ENCODE measurements at places on chromosomes 5 and 9. TPM values are rescaled to one million over a fixed set of nuclear protein-coding genes. Genes with fewer than 3 reads are reported as not detected.

The ADGRD2 gene
- 0.45 TPM for total RNA-seq

The RAI14 gene
- total RNA-seq = 95.8 TPM

- peak; percentile 72 for DNase-seq
Measured at GRCh38 chr9:76419782-76420380, 25.7 kb upstream of the RFK start.

DNA sequence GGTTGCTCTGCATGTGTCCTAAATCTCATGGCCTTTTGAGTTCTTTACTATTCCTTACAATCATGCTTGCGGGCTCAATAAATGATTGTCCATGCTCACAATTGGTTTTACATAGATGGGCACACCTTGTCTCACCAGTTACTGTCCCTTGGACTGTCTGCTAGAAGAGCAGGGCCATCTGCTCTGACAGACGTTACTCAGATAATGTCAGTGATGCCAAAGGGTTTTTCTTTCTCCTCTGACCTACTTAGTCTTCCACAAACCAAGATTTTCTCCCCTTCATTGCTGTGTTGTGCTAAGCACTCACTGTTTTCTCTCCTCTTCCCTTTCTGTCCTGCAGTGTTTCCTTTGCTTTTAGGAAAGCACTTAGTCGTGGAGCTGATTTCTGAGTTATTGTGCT, 562.3 kb downstream of the KIF4B start:
- no peak for DNase-seq

DNA sequence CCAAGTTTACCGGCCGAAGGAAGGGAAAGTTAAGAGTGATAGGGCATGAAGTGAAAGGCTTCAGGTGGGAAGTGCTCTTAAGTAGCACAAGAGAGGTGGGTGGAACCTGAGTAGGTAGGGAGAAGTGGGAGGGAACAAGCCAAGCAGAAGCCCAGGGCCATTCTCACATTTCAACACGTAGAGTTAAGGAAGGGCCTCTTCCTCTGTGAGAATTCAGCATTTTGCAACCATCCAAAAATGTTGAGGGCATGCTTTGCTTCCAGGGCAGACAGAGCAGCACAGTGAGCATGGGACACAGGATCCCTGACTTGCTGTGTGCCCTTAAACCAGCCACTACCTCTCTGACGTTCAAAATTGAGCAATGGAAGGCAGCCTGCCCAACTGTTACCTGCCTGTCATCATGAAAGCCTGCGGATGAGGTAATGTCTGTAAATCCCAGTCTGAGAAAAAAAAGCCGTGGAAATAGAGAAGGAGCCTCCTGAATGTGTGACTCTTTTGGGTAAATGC, 3.3 kb downstream of the CYFIP2 start:
- DNase-seq = peak; percentile 73

The THG1L gene
- 11.8 TPM for total RNA-seq

GRCh38 chr5:120806202-120806601, 342.1 kb downstream of the PRR16 start:
- no peak for DNase-seq

DNA sequence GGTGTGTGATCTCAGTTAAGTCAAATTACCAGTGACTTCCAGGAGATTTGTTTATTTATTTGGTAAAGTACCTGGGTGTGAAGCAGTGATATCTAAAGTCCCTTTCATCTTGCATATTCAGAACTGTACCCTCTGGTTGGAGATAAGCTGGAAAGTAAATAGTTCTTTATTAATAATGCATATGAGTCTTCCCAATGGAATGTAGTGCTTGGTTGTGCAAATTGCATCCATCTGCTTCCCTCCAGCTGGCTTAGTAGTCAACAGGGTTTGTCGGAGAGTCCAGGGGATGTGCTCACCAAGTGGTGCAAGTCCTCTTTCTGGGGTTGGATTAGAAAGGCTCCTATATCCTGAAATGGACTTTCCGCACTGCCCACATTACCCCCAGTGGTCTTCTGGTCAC, 42.0 kb downstream of the TRPM3 start:
- DNase-seq = no peak

DNA sequence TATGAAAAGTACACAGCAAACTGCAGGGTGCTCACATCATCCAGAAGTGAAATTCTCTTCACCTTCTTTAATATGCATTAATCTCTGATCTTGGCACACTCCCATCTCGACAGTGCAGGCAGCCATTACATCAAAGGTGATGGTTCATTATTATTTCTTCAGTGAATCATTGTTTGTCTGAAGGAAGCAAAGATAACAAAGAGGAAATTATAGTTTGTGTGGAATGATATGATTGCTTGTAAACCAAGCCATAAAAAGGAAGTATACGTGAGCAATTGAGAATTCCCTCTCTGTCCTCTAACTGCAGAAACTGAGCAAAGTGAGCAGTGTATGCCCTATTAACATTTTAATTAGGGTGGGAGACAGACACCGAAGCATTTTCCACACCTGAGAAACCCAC, 171.6 kb upstream of the PPP1R2B start:
- DNase-seq = no peak

The RECK gene
- 8.1 TPM for total RNA-seq

The PAEP gene
- total RNA-seq = not detected

GRCh38 chr5:95181644-95182043, 103.2 kb downstream of the MCTP1 start:
- DNase-seq = no peak

The DPYSL3 gene
- 455 TPM for total RNA-seq

GRCh38 chr5:65108786-65109743, 340.3 kb downstream of the CWC27 start:
- DNase-seq = no peak

DNA sequence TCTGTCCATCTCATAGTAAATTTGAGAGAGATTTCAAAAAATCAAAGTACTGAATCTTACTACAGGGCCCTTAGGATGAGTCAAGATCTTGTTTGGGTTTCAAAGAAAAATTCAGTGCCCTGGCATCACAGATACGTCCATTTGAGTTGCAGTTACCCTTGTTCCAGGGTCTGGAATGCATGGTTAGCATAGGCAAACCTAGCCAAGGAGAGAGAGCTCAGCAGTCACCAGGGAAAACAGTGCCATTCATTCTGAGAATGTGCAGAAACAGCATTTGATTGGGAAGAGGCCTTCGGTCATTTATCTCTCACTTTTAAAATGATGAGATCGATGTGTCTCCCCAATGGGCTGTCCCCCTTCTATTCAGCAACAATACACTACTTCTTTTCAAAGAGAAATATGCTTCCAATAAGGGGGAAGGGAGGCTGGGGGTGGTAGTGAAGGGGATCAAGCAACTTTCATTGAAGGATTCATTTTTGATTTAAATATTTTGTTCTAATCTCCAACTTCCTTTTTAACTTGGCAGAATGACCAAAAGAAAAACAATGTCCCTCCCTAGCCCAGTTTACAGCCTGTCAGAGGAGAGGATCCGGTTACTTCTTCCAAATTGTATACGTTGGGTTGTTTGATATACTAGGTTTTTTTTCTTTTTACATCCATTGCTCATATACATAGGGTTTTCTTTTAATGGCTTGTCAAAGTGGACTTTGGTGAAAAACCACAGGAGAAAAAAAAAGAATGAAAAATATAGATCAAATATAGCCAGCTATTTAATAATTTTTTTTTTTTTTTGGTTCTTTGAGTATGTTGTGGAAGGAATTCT, 491.1 kb downstream of the CCDC171 start:
- DNase-seq = no peak

DNA sequence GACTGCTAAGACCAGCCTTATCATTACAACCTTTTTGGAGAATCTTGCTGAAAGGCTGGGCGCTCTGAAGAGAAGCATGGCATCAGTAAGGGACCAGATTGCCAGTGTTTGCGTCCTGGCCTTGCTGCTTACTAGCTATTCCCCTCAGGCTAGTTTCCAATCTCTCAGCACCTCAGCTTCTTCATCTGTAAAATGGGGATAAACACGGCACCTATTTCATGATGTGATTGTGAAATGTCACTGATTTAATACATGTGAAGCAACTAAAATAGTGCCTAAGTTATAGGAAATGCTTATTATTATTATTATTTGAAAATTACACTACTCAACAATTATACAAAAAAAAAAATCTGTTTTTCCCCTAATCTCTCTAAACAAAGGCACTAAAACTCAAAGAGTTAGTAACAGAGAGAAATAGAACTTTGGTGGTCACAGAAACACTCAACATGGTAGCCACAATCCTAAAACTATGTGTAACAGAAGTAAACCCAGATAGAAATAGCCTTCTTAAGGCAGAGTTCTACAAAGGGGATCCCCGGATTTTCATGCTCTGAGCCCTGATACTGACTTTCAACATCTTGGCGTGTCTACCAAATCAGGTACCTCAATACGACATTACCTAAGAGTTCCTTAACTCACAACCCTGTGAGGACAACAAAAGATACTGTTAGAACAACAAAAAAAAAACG, 62.0 kb downstream of the ENC1 start:
- no peak for DNase-seq

All from GM23338 (cell line).